ENCODE measurements at places on chromosomes 11 and 22. TPM values are rescaled to one million over a fixed set of nuclear protein-coding genes. Genes with fewer than 3 reads are reported as not detected.

- DNase-seq, result no peak
Observed at GRCh38 chr11:251550-251949, 14.8 kb downstream of the PSMD13 start.

DNA sequence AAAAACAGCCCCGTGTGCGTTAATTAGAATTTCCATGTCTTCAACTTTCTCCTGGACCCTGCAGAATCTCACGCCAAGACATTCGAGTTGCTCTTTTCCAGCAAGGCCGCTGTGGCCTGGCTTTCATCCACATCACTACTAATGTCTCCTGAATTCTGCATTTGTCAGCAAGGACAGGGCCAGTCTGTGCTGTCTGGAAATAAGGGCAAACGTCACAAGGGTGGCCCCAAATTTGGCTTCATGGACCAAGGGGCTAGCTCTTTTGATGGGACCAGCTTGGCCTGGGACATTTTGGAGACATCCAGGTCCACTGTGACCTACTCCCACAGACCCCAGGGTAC, 33.4 kb downstream of the KCNQ1OT1 start:
- DNase-seq, result no peak

- peak; percentile 75 for DNase-seq
Observed at GRCh38 chr11:93034031-93034722, 64.7 kb downstream of the MTNR1B start.

- DNase-seq, result peak; percentile 66
Observed at GRCh38 chr22:45212306-45212709, 28.4 kb downstream of the KIAA0930 start.

- no peak for DNase-seq
Observed at GRCh38 chr11:47410370-47411264, 2.2 kb downstream of the SLC39A13 start.

DNA sequence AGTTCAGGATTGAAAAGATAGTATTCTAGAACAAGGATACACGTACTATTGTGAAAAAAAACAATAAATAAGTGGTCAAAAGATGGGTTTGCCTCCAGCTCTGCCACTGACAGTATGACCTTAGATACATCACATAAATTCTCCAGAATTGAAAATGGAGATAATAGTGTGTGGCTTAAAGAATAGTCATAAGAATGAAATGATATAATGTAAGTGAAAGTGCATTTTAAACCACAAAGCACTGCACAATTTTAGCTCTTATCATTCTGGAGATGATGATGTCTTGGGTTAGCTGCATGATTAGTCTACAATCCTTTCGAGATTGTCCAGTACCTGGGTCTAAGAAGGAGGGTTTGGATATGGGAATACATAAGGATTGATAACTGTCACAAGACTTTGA, 21.9 kb upstream of the CEP295 start:
- DNase-seq, result no peak

The TRIM22 gene
- total RNA-seq, result 284 TPM

Measured in renal cortical epithelial cell (primary cell).